Testis (tissue), 5 donors: ENCODE measurements at places on chromosomes 1 and 21.
A peak's percentile ranks its signal among the peaks of the same experiment; 100 is the strongest.

DNA sequence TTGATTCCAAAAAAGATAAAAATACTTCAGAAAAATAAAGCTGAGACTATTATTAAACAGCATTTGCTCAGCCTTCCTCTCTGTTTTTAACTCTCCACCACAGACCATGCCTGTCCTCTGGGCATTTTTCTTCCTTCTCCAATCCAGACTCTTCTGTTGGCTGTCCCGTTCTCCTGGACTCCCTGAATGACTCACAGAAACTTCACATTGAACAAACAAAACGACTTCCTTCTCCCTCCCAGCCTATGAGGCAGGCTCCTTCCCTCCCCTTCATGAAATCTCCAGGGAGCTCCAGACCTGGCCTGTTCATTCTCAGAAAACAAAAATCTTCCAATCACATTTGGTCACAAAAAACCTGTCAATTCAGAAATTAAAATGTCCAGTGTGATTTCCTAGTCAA, 421.3 kb downstream of the NPHP4 start:
- no peaks in the 10 kb centered on the region for H3K36me3 ChIP-seq
- DNase-seq = no peak
- H3K4me1 ChIP-seq = no peaks in the 10 kb centered on the region
- H3K27me3 ChIP-seq = no peaks in the 10 kb centered on the region
- H3K4me3 ChIP-seq = no peak overlapping the region
- no peak overlapping the region for H3K27ac ChIP-seq

- DNase-seq = no peak
- peaks cover under 1% of the 10 kb centered on the region for H3K4me1 ChIP-seq
- no peak overlapping the region for H3K27ac ChIP-seq
These were observed 41.0 kb upstream of the SEC16B start for GRCh38 chr1:178010674-178011464.

- H3K27ac ChIP-seq = peak overlapping the region; percentile 76
- no peak overlapping the region for H3K4me3 ChIP-seq
- H3K36me3 ChIP-seq = no peaks in the 10 kb centered on the region
- no peak for DNase-seq
These were observed 106.7 kb downstream of the LEPR start for GRCh38 chr1:65527190-65527589.

DNA sequence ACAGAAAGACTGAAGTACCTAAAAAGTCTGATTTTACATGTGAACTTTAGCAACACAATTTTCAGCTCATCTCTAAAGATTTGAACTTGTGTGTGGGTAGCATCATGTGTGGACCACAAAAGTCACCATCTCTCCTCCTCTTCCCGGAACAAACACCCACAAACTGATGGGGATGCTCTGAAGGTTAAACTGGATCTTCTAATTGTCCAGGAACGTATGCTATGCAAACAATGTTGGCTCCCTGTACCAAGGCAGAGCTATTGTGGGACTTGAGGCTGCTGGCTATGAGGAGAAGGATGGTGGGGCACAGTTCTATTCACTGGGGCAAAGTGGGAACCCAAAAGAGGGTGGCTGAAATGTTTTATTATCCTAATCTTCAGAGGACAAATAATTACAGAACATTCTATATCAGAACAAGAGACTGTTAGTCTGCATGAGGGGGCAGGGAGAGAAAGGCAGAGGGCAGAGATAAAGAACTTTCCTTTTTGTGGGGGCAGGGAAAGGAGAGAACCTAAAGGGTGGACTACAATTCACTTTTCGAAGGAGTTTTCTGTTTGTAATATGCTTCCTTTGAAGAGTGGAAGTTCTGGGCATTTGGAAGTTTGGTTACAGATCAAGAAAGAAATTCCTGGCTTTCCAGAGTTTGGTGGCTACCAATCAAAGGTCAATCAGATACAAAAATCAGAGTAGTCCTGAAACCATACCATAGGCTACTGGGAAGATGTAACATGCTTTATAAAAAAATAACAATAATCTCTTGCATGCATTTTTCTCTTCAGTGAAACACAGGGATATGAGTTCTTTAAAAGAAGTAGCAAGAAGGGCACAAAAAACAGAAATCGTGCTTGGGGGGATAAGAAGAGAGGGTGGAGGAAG, 62.9 kb downstream of the GADD45A start:
- no peaks in the 10 kb centered on the region for H3K36me3 ChIP-seq
- peaks cover 41% of the 10 kb centered on the region for H3K4me1 ChIP-seq
- H3K27ac ChIP-seq = peak overlapping the region; percentile 81
- H3K27me3 ChIP-seq = no peaks in the 10 kb centered on the region
- H3K4me3 ChIP-seq = no peak overlapping the region

DNA sequence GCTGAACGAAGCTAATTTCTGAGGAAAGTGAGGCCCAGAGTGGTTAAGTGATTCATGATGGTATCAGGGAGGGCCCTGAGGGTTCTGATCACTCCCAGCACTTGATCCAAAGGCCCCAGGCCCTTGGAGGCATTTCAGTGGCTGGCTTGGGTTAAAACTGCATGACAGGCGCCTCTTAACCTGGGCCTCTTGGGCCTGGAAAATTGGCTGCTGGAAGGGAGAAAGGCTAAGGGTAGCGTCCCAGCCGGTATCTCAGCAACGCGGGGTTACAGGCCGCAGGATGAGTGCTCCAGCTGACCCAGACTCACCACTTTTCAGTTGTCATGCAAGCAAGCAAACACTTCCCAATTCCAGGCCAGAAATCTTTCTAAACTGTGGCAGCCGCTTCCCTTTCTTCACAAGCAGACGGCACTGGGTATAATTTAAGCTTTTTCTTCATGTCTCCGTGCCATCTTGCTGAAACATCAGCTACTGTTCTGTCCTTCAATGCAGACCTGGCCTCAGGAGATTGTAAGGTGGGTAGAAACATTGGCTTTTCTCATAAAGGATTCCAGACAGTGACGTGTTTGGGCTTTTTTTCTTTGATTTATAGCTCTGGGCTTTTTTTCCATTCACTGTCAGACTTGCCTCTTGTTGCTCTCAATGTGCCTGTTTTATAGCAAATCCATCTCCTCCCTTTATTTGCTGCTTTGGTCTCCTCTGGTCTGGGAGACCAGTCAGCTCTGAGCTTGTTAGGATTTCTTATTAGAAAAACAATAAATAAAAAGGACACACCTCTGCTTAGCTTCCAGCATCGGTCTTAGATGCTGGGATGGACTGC, 229.1 kb downstream of the KCNJ6 start:
- no peaks in the 10 kb centered on the region for H3K27me3 ChIP-seq
- no peak for DNase-seq
- H3K36me3 ChIP-seq = no peaks in the 10 kb centered on the region
- H3K27ac ChIP-seq = no peak overlapping the region
- H3K4me1 ChIP-seq = no peaks in the 10 kb centered on the region

GRCh38 chr1:171220581-171221054, 27.7 kb upstream of the FMO1 start:
- H3K27me3 ChIP-seq = no peaks in the 10 kb centered on the region
- no peak for DNase-seq
- H3K27ac ChIP-seq = peak overlapping the region; percentile 47
- peaks cover 13% of the 10 kb centered on the region for H3K4me1 ChIP-seq
- H3K4me3 ChIP-seq = no peak overlapping the region

- peaks cover 8% of the 10 kb centered on the region for H3K4me1 ChIP-seq
- H3K27me3 ChIP-seq = no peaks in the 10 kb centered on the region
- H3K27ac ChIP-seq = no peak overlapping the region
- DNase-seq = no peak
- H3K4me3 ChIP-seq = no peak overlapping the region
- no peaks in the 10 kb centered on the region for H3K36me3 ChIP-seq
These were observed 20.4 kb downstream of the KCNN3 start for GRCh38 chr1:154849645-154850131.

- no peak overlapping the region for H3K4me3 ChIP-seq
- peak overlapping the region; percentile 87 for H3K27ac ChIP-seq
- no peaks in the 10 kb centered on the region for H3K27me3 ChIP-seq
These were observed 5.3 kb downstream of the PSRC1 start for GRCh38 chr1:109277434-109278204.

- no peaks in the 10 kb centered on the region for H3K27me3 ChIP-seq
- no peak overlapping the region for H3K27ac ChIP-seq
- no peak overlapping the region for H3K4me3 ChIP-seq
- DNase-seq = peak; percentile 28
These were observed 54.6 kb downstream of the GORAB start for GRCh38 chr1:170586321-170587252.

GRCh38 chr1:110007046-110007830, 22.7 kb downstream of the AHCYL1 start:
- peaks cover 15% of the 10 kb centered on the region for H3K4me1 ChIP-seq
- no peak for DNase-seq

GRCh38 chr1:8157765-8158164, 131.7 kb upstream of the ERRFI1 start:
- H3K27ac ChIP-seq = no peak overlapping the region
- no peak for DNase-seq
- H3K4me1 ChIP-seq = no peaks in the 10 kb centered on the region
- H3K36me3 ChIP-seq = no peaks in the 10 kb centered on the region
- no peak overlapping the region for H3K4me3 ChIP-seq

GRCh38 chr1:52435211-52435610, 30.8 kb downstream of the PRPF38A start:
- no peak for DNase-seq
- H3K27ac ChIP-seq = peak overlapping the region; percentile 4
- no peaks in the 10 kb centered on the region for H3K36me3 ChIP-seq
- peaks cover 3% of the 10 kb centered on the region for H3K4me1 ChIP-seq

DNA sequence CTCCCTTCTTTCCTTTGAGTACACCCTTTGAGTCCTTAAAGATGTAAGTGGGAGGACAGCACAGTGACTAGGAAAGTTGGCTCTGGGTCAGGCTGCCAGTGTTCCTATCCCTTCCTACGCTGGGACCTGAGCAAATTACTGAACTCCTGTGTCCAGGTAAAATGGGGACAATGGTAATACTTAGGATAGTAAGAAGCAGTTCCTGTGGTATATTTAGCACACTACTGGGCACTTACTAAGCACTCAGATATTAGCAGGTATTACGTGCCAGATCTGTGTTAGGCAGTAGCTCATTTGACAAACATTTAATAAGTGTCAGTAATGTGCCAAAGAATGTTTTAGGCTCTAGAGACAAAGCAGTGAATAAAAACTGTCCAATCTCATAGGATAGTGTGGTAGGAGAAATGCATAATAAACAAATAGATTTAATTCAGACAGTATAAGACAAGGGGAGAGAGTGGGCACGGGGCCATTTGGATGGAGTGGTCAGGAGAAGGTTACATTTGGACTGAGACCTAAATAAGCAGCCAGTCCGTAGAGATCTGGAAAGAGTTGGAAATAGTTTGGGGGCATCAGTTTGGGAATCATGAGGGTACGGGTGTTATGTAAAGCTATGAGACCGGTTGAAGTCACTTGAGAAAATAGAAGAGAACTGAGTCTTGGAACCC, 26.2 kb upstream of the ZFP69B start:
- H3K4me3 ChIP-seq = no peak overlapping the region
- H3K4me1 ChIP-seq = peaks cover 4% of the 10 kb centered on the region
- H3K36me3 ChIP-seq = no peaks in the 10 kb centered on the region
- DNase-seq = no peak

GRCh38 chr1:16617114-16617631, 3.8 kb upstream of the NBPF1 start:
- H3K36me3 ChIP-seq = no peaks in the 10 kb centered on the region
- peaks cover 10% of the 10 kb centered on the region for H3K4me1 ChIP-seq
- H3K4me3 ChIP-seq = no peak overlapping the region
- DNase-seq = no peak
- no peaks in the 10 kb centered on the region for H3K27me3 ChIP-seq

DNA sequence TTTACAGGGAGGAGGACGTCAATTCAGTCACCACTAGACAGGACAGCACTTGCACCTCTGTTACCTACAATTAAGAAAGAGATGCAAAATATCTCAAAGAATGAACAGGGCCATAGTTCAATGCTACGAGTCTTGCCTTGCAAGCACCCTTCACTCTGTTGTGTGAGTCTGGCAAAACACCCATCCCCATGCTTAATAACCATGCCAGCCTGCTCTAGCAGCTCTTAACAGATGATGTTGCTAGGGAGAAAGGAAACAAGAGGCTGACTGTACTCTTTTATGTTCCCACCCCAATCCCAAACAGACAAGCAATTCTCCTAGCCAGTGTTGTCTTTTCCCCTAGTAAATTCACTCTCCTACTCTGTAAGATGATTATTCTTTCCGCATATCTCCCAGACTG, 5.3 kb downstream of the CBR1 start:
- no peak for DNase-seq
- H3K27me3 ChIP-seq = no peaks in the 10 kb centered on the region
- no peak overlapping the region for H3K4me3 ChIP-seq
- H3K4me1 ChIP-seq = peaks cover 13% of the 10 kb centered on the region

DNA sequence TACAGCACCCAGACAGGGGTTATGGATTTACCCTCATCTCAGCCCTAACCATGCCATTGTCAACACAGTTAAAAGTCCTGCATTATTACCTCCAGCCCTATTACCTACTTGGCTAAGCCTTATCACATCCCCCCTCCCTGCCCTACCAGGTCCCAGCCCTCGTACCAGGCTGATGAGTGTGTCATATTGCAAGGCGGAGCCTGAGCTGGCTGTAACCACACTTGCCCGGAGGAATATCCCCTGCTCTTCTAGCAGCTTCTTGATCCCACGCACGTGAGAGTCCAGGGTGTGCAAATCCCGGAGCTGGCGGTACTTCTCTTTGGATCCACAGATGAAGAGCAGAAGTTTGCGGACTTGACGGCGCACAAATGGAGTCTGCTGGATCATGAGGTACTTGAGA, 87.4 kb downstream of the UBR4 start:
- peaks cover 5% of the 10 kb centered on the region for H3K36me3 ChIP-seq
- no peak overlapping the region for H3K4me3 ChIP-seq

- no peak overlapping the region for H3K4me3 ChIP-seq
- DNase-seq = no peak
These were observed 21.3 kb upstream of the UMODL1 start for GRCh38 chr21:42049578-42050430.

DNA sequence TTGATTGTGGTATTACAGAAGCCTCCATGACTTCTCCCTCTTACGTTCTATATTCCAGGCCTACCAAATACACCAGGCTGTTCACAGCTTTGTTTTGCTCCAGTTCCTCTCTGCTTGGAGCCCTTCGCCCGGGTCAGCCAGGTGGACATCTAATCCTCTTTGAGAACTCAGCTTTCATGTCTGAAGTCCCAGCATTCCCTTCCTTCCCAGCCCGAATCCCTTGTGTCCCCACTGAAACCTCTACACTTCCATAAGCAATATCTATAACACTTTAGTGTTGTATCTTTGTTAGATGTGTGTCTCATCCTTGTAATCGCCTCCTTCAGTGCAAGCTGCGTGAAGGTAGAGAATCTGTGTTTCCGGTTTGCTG, 1.9 kb downstream of the RNF11 start:
- H3K27me3 ChIP-seq = no peaks in the 10 kb centered on the region
- peaks cover 28% of the 10 kb centered on the region for H3K4me1 ChIP-seq
- H3K36me3 ChIP-seq = no peaks in the 10 kb centered on the region
- peak overlapping the region; percentile 98 for H3K27ac ChIP-seq
- H3K4me3 ChIP-seq = peak overlapping the region; percentile 98

DNA sequence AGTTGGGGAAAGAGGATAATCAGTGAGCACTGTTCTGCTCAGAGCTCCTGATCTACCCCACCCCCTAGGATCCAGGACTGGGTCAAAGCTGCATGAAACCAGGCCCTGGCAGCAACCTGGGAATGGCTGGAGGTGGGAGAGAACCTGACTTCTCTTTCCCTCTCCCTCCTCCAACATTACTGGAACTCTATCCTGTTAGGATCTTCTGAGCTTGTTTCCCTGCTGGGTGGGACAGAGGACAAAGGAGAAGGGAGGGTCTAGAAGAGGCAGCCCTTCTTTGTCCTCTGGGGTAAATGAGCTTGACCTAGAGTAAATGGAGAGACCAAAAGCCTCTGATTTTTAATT, 42.7 kb downstream of the YARS1 start:
- H3K4me3 ChIP-seq = no peak overlapping the region
- no peak overlapping the region for H3K27ac ChIP-seq
- H3K36me3 ChIP-seq = no peaks in the 10 kb centered on the region
- no peak for DNase-seq
- H3K4me1 ChIP-seq = peaks cover 6% of the 10 kb centered on the region

GRCh38 chr21:37407719-37408420, 41.3 kb downstream of the DYRK1A start:
- no peaks in the 10 kb centered on the region for H3K27me3 ChIP-seq
- DNase-seq = no peak
- H3K27ac ChIP-seq = no peak overlapping the region
- no peaks in the 10 kb centered on the region for H3K36me3 ChIP-seq
- H3K4me1 ChIP-seq = peaks cover 5% of the 10 kb centered on the region
